ENCODE measurements at places on chromosomes 6 and 20.

DNA sequence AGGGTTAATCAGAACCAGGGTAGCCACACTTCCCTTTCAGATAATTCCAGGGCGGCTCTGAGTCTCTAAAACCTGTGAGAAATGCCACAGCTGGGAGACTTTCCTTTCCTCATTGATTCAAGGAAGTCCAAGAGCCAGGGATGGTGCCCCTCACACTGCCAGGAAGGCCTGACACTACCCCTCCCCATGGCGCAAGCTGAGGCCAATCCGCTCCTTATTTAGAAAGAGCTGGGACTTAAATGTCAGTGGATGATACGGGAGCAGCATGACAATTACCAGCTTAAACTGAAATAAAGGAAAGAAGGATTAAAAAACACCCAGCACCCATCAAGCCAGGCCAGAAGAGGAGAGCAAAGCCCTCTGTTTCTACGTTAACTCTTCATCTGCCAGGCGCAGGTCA, 244.4 kb downstream of the LRFN2 start:
- no peak for DNase-seq

DNA sequence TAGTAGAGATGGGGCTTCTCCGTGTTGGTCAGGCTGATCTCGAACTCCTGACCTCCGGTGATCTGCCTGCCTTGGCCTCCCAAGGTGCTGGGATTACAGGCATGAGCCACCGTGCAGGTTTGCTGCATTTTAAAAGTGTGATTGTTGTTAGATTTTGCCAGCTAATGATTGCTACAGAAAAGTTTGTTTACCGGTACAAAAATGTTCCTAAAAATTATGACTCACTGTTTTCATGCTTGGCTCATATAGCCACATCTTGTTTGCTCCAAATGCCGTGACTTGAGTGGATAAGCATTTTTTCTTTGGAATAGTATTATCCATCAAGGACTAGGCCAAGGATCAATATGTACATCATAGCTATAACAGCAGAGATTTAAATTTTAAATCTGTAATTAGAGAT, 24.3 kb downstream of the LRRN4 start:
- DNase-seq, result no peak

DNA sequence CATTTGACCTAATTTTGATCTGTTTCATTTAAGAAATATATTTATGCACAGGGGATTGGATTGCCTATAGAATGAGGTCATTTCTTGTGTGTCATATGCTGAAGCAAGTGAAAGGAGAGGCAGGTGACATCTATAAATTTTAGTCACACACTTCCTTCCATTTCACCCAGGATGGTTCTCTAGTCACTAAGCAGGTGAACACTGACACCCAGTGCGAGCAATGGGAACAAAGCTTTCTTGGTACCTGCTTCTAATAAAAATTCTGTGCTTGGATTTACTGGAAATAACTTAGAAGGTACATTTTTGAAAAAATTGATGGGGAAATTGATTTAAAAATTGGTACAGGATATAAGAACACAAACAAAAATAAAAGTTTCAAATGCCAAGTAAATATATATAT, 66.9 kb upstream of the MC3R start:
- DNase-seq, result no peak

- DNase-seq, result no peak
Observed at GRCh38 chr6:144500892-144501291, 215.8 kb downstream of the UTRN start.

GRCh38 chr6:21265730-21266044, 327.9 kb upstream of the SOX4 start:
- no peak for DNase-seq

DNA sequence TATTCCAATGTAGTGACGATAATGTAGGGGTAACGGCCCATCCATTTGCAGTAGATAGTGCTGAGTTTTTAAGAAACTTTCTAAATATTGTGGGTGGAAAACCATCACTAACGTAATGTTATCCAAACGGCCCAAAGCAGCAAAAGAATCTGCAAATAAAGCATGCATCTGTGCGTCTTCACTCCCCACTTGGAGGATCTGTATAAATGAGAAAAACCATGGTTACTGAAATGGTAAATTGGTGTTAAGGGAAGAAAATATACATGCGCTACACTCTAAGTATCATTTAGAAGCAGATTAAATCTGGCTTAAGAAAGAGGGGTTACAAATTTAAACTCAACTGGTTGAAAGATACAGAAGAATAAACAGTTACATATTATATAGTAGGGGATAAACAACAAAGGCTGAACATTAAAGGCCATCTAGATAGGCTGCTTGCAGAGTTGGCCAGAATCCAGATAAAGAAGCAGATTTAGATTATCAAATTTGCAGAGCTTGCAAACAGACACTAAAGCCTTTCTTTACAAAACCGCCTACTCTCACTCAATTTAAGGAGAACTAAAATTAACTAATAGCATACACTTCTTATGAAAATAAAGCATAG, 93.3 kb downstream of the SESN1 start:
- DNase-seq, result no peak

GRCh38 chr6:143742070-143742954, 64.5 kb downstream of the PHACTR2 start:
- DNase-seq, result no peak

DNA sequence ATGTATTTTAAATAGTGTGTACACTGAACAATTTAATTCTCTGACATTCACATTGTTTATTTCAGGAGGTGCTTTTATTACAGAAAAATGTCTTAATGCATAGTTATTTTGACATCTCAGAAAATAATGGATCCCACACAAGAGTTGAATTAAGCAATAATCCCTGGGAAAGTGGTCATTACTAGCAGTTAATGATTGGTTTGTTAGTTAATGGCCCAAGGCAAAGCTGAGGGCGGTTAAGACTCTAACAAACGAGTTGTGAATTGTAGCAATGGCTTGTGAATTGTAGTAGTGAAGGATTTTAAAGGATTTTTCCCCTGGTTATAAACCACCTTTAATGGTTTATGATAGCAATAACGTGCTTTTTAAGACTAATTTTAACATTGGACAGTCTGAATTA, 1316.0 kb upstream of the GJE1 start:
- DNase-seq, result no peak

- DNase-seq, result no peak
Observed at GRCh38 chr6:41626917-41627316, 11.4 kb upstream of the MDFI start.

Measured in frontal cortex (tissue), 4 donors.